ENCODE measurements at places on chromosomes 3 and 15. TPM values are rescaled to one million over a fixed set of nuclear protein-coding genes. Genes with fewer than 3 reads are reported as not detected.

GRCh38 chr15:75947092-75947491, 43.4 kb downstream of the FBXO22 start:
- no peak for DNase-seq

GRCh38 chr15:72827226-72827625, 43.7 kb upstream of the ADPGK start:
- DNase-seq, result no peak

- DNase-seq, result no peak
These were observed 7.5 kb upstream of the RHO start for GRCh38 chr3:129520960-129521359.

DNA sequence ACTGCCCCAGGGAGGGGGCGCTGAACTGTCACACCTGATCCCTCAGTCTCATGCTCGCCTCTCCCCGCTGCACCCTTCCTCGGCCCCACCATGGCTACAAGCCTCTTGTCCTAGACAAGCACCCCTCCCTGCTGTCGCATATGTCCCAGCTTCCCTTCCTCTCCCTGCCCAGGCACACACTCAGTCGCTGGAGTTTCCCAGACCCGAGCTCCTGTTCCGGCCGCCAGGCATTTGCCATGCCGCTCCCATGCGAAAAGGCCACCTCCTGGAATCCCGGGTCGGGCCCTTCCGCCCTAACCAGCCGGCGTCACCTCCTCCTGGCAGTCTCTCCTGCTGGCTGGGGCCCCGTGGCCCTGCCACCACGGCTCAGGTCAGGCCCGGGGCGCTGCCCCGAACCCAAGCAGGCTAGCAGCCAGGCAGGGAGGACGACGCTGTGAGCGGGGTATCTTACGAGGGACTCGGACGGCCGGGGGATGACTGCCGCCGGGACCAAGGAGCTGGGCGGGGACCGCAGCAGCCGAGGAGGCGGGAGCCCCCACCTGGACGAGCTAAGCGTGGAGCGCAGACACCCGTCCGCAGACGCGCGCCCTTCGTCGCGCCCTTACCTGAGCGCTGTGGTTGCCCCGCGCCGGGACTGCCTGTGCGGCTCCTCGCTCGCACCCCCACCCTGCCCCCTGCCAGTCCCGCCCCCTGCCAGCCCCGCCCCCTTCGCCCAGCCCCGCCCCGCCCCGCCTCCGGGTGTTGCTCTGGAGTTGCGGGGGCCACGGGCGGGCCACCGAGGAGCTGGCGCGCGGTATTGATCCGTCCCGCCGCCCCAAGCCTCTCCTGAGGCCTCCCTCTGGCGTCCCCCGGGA, at the start of gene ALS2CL:
TSS of gene ALS2CL (minus strand) at position 642 of the 854 bp plus-strand sequence. CDS start 4,239 bp downstream, outside the sequence.
- DNase-seq, result no peak

DNA sequence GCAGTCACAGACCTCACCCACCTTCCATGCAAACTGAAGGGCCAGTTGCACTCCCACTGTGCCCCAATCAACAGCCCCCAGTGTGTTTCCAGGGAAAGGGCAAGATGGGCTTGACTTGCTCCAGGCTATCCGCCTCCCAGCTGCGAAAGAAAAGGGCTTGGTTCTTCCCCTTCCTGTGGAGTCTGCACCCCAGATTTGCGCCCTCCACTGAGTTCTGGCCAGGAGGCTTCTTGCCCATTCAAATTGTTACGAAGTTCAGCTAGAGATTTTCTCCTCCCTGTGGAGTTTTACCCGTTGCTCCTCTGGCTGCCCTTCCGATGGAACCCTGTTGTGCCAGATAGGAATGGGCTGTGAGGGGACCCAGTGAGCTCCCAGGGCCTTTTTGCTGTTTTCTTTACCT, 1096.9 kb upstream of the ALCAM start:
- DNase-seq, result no peak

- DNase-seq, result no peak
These were observed 192.7 kb upstream of the LRIG1 start for GRCh38 chr3:66693461-66694031.

GRCh38 chr3:49454898-49455681, 15.0 kb upstream of the DAG1 start:
- DNase-seq, result no peak

DNA sequence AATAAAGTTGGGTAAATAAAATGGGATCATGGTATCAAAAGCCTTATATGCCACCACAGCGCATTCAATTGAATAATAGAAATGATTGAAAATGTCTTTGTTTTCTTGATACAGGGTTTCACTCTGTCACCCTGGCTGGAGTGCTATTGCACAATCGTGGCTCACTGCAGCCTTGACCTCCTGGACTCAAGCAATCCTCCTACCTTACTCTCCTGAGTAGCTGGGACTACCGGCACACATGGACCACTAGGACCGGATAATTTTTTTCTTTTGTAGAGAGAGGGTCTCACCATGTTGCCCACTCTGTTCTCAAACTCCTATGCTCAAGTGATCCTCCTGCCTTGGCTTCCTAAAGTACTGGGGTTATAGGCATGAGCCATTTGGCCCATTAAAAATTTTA, 33.8 kb upstream of the BBX start:
- DNase-seq, result no peak

DNA sequence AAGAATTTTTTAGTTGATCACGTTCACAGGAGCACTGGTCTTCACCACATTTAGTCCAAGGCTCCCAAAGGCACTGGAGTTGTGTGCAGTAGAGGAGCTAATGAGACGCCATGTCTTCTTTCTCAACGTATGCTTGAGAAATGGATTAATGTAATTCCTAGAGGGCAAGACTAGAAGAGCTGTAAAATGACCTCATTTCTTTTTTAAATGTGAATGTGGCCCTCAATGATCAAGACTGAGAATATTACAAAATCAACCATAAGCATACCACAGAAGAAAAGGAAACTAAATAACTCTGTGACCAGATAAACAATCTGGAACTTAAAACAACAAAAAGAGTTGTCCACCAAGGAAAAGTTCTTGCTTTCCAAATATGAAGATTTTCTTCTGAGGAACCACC, 112.1 kb upstream of the THBS1 start:
- no peak for DNase-seq

DNA sequence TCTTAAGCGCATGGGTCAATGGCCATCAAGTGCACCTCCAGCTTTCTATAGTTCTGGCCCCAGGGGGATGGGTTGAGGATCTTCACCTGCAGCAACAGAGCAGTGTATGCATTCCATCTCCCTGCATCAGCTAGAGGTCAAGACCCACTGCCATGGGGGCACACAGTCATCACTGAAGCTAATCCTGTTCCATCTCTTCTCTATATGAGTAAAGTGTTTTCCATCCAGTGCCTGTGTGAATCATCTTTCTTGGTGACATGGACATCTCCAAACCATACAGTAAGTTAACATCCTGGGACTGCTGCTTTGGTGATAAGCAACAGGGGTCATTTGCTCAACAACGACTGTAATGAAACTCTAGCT, 4.4 kb upstream of the ENTPD3 start:
- DNase-seq, result no peak

- no peak for DNase-seq
These were observed 64.3 kb downstream of the NCEH1 start for GRCh38 chr3:172646439-172647015.

DNA sequence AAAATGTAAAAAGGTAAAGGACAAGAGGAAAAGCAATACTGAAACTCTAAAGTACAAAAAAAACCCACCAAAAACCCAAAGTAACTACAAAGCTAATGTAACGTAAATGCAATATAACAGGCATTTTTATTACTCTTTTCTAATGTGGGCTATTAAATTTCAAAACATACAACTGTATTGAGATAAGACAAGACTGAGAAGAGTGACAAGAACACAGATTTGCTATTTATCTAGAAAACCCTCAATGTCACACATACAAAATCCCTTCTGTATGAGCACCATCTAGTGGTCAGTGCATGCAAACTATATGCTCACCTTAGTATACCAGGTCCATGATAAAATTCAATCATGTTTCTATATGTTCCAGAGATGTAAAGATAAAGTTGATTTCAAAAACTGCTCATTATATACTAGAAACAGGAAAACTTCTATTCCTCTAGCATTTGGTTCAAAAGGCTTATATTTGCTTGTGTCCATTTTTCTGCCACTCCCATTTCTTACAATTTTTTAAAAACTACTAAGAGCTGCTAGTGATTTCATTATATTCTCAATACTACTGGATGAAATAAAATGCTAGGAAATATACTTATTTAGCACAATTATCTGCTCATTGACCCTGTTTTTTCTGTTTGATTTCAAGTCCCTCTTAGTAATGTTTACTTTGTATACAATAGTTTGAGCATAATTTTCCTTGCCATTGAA, 111.4 kb downstream of the DLG1 start:
- no peak for DNase-seq

DNA sequence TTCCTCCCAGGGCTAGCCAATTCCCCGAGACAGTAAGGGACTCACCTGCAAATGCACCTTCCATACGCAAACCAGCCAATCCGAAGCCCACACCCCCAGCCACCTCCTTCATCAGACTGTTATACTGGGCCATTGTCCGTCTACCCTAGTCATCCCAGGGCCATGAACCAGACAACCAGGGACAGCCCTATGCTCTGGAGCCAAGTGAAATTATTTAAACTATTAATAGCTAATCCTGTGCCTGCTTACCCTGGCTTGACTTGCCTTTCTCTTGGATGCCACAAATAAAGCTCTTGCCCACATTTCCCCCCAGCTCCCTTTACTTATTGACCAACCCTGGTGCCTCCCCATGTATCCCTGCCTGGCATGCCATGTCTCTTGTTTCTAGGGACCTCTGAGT, 4.0 kb upstream of the CHRNB4 start:
- DNase-seq, result no peak

DNA sequence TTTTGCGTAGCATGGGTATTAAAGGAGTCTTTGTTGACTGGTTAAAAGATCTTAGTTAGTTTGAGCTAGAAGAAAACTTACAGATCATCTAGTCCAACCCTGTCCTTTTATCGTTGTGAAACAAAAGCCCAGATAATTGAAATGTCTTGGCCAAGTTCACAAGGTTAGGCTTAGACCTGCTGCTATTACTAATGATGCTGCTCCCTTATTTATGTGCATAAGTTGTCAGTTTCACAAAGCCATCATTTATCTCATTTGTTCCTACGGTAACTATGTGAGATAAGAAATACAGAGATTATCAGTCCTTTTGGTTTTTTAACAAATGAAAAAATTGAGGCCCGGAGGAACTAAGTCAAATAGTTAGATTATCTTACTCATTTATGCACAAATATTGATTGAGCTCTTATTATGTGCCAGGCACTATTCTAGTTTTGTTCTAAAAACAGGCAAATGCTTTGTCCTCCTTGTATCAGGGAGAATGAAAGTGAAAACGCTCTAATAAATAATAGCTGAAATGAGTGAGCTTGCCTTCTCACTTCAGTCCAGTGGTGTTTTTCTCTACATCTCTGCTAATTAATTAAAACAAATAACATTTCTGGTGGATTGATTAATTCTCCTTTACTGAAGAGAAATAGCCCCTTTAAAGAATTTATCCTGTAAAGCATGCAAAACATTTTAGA, 49.1 kb upstream of the TPRG1 start:
- DNase-seq, result no peak

- no peak for DNase-seq
These were observed 900.5 kb downstream of the EPHA3 start for GRCh38 chr3:90007778-90008499.

GRCh38 chr15:85030301-85030929, 48.8 kb downstream of the PDE8A start:
- DNase-seq, result no peak

- no peak for DNase-seq
These were observed 846 bp upstream of the POLG start for GRCh38 chr15:89335298-89336041.

DNA sequence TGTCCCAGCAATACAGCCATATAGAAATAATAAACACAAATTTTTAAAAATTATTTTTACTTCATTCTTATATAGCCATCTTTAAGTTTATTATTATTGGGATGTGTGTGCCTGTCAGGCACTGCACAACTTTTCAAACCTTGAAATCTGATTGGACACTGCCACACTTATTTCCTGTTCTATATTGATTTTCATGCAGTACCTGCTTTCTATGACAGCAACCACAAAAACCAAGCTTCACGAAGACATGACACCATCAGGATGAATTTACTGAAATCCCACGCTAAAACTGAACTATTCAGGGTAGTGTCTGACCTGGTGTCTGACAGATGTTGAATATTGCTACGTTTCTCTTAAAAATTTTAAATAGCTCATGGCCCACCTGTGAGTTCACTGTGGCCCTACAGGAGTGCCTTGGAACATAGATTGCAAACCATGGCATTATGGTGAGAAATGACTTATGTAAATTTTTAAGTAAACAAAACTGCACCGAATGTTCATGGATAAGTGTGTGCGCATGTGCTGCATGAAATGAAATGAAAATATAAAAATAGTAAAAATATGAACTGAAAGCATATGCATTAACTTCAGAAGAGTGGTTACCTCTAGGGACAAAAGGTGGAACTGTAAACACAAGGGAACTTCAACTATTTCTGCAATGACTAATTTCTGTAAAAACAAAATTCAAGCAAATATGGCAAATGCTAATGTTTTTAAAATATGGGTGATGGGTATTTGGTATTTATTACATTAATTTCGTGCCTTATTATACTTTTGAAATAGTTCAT, 152.3 kb downstream of the ZBTB20 start:
- no peak for DNase-seq

DNA sequence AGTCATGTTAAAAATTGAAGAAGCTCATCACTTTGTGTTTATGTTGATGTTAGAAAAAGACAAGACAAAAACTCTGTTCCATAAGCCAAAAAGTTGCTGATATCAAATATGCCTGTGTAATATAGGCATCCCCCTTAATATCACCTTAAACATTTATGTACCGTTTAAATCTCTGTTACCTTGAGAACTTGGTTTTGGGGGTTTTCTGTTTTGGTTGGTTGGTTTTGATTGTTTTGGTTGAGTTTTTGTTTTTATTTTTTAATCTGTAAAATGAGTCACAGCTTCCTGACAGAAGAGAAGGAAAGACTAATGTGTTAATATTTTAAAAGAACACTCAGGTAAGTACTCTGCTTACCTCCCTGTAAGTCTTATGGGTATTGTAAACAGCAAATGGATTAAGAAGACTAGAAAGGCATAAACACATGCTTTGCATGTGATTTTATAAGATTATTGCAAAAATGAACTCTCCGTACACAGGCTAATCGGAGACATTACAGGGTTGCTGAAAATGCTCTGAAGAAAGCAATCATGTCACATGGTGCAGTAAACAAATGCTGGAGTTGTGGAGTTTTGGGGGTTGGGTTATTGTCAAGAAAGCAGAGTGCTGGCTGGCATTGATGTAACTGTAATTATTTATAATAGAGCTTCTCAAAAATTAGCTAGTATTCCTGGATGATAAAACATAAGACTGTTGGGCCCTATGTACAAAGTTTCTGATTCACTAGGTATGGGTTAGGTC, 69.5 kb upstream of the MBNL1 start:
- no peak for DNase-seq

The CCR9 gene
- not detected for total RNA-seq

The CHST13 gene
- total RNA-seq, result 0.95 TPM

The HYAL1 gene
- total RNA-seq, result 3.4 TPM

The SPINT1 gene
- total RNA-seq, result 506 TPM

The VIPR1 gene
- 8.0 TPM for total RNA-seq

The CILP gene
- 2.9 TPM for total RNA-seq

The EEFSEC gene
- 14.4 TPM for total RNA-seq

The RBM5 gene
- total RNA-seq, result 60.1 TPM

The CTXN2 gene
- total RNA-seq, result not detected

The DCBLD2 gene
- total RNA-seq, result 9.0 TPM

The A4GNT gene
- total RNA-seq, result not detected
